ENCODE measurements at places on chromosomes 5 and 9.

DNA sequence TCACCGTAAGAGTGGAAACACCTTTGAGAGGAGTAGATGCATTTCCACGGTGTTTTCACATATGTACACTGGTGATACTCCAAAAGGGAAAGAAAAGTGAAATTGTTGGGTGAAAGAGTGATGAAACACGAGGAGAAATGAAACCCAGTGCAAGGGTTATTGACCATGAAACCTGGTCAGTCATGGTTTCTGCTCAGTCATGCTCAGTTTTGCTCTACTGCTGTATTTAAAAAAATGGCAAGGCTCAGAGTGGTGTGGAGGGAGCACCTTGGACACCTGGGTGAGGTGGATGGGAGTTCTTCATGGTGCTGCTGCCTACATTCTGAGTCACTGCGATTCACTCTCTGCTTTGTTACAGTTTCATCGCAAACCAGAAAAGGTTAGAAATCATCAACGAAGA lies 32.3 kb downstream of the NTRK2 start:
- no peak for DNase-seq

GRCh38 chr9:115200711-115201505 lies 83.0 kb upstream of the TNC start:
- DNase-seq = no peak

DNA sequence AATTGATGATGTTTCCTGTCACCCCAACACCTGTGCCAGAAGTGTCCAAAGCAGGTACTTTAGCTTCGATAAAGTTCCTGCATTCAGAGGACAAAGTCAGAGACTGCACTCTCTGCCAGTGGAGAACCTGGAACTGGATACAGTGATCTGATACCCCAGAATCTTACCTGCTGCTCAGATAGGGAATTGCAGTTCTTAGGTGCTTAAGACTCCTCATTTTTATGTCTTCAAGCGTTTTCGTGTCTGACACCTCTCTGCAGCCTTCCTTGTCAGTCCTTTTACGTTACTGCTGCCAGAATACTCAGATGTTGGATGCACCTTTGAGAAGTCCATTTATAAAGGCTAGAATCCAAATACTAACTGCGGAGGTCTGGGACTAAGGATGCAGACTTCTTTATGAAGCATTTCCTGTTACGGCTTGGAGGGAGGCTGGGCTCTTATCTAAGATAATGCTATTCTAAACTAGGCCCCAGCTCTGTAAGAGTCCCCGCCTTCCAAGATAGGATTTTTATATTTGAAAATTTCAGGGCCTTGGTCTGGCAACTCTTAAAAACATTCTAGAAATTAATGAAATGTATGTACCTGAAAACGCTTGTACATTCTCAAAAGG lies 1.9 kb downstream of the ISOC1 start:
- no peak for DNase-seq

- DNase-seq = no peak
Observed at GRCh38 chr5:30765227-30765626, 428.3 kb upstream of the CDH6 start.

GRCh38 chr5:71841107-71841506 lies 122.0 kb downstream of the CARTPT start:
- no peak for DNase-seq

DNA sequence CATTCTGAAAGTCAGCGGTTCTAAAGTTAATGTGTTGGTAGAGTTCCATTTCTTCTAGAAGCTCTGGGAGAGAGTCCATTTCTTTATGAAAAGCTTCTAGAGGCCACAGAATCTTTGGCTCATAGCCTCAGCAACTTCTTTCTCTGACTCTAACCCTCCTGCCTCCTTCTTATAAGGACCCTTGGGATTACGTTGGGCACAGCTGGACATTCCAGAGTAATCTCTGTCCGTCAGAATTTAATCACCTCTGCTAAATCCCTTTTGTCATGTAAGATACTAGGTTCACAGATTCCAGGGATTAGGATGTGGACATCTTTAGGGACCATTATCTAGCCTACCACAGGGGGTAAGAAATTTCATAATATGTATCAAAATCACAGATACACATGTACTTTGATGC lies 22.6 kb upstream of the ANKDD1B start:
- DNase-seq = no peak

DNA sequence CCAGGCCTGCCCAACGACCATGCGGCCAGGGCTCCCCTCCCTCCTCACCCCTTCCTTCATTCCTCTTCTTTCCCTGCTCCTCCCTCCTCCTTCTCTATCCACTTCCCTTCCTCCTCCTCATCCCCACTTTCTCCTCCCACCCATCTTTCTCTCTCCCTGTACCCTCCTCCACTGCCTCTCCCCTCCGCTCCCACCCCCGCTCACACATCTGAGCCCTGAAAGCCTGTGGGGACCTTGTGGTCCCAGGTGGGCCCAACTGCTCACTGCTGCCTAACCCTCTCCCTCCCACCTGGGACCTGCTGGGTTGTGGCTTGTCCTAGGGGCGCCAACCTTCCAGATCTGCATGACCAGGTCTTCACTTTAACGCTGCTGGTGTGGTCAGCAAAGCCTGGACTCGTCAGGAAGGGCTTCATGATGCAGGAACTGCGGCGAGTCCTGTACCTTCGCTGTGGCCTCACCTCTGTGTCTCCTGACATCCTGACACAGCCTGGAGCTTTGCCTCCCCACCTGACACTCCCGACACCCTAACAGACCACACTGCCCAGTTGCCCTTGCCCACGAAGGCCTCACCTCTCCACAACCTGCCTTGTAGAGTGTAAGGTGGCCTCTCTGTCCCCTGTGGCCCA lies 34.6 kb downstream of the C5orf15 start:
- DNase-seq = no peak

DNA sequence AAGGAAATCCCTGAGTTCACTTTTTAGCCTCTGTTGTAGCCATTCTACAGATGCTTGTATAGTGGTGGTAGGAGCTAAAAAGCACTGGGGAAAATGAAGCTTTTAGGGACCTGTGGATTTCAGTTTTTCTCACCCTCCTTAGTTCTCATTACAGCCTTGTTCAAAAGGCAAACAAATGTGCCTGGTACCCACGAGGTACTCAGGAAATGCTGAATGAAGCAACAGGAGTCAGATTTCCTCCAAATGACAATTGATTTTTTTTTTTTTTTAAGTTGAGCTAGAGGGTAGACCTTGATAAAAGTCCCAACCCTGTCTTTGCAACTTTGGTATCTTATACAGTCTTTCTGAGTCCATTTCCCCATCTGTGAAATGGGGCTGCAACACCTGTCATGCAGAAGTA lies 21.3 kb upstream of the TMOD1 start:
- no peak for DNase-seq

- no peak for DNase-seq
Observed at GRCh38 chr9:18260521-18260920, 213.4 kb upstream of the ADAMTSL1 start.

DNA sequence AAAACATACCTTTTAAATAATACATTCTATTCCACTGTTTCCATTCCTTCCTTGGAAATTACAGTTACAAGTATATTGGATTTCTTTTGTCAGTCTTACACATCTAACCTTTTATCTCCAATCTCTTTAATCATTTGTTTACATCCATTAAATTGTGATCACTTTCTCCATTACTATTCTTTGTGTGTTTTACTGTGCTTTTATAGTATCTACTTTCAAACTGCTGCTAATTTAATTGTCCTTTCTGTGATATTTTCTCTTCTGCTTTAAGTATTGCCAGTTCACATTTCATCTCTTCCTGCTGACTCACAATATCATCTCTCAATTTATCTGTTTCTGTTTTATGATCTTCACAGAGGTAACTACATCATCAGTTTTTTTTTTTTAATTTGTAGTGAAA lies 39.6 kb downstream of the AGTPBP1 start:
- no peak for DNase-seq

- no peak for DNase-seq
Observed at GRCh38 chr5:105448271-105448670, 1885.7 kb upstream of the NUDT12 start.
